CD4-positive, alpha-beta T cell treated with Interleukin-1 beta for 1 hour (primary cell): ENCODE measurements at places on chromosomes 3 and 15.

DNA sequence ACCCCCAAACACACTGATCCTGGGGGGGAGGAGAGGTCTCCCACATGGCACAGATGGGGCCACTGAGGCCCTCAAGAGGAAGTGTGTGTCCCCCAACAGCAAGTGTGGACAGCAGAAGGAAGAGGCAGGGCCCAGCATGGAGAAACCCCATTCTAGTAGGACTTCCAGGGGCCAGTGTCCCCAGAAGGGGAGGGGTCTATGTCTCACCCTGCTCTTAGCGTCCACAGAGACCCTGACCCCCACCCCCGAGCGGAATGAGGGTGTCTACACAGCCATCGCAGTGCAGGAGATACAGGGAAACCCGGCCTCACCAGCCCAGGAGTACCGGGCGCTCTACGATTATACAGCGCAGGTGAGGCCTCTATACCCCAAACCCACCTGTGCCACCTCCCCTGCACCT is 35.3 kb downstream of the TSPAN3 start:
- DNase-seq = no peak

DNA sequence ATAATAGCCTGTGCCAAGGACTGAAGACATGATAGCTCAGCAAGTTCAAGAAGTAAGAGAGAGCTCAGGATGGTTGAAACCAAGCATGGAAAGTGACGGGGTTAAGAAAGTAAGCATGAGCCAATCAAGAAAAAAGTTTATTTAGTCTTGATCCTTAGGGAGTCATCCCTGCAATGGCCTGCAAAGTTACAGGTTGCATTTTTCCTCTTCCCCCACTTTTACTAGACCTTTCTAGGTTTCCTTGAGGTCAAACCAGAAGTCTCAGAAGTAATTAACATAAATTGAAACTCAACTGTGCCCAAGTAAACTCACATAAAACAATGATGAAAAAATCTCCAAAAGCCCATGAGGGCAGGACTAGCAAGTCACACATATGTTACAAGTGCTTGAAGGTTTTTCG is 250.9 kb downstream of the MAGI1 start:
- no peak for DNase-seq

DNA sequence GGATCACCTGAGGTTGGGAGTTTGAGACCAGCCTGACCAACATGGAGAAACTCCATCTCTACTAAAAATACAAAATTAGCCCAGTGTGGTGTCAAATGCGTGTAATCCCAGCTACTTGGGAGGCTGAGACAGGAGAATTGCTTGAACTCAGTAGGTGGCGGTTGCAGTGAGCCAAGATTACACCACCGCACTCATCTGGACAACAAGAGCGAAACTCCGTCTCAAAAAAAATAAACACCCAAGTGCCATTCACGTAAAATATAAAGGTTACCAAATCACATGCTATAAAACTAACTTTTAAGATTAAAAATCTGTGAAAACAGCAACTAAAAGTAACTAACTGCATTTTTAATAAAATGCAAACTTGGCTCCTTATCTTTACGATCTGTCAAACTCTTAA is 8.9 kb downstream of the TRIM59 start:
- DNase-seq = no peak

DNA sequence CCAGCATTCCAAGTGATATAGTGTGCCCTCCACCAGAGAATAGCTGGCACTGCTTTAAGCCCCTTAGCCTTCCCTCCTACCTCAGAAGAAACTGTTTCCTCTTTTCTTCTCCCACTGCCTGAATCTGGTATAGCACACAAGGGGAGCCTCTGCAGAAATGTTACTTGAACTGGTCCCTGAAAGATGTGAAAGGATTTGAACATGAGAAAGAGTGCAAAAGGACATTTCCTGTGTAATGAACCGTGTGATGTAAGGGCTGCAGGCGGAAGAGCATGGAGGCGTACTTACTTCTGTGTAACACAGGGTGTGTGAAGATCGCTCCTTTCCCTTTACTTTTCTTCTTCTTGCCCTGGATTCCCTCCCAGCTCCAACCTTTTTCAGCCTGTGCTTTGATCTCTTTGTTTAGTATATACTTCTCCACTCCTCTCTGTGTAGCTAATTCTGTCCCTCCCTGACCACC is 8.4 kb downstream of the TMOD3 start:
- no peak for DNase-seq

DNA sequence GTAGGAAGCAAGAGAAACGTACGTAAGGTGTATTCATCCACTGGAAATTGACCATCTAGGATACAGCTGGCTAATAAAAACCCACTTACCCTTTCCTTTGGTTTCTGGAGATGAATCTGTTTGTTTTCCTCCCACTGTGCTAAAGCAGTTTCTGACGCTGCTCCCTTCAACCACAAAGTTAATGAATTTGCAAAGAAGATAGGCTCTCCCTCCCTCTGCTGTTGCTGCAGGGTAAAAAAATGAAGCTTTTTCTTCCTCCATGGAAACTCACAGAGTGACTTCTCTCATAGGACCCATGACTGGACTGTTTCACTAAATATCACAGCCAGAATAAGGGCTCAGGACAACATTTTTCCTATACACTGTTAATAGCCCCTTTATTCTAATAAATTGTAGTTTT is 172.1 kb upstream of the LRRN1 start:
- no peak for DNase-seq

- no peak for DNase-seq
Observed at GRCh38 chr3:73148682-73149081, 87.2 kb downstream of the EBLN2 start.

DNA sequence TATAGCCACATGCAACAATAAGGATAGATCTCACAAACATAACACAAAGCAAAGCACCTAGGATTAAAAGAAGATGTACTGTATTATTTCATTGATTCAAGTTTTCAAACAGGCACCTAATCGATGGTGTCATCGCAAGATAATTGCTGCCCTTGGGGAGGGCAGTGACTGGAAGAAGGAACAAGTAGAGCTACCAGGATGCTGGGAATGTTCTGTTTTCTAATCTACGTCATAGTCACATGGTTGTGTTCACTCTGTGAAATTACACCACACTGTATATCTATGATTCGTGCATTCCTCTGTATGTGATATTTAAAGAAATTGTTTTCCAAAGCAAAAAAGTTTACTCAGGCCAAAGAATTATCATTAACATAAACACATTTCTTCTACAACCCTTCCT is 236.6 kb downstream of the FGF12 start:
- DNase-seq = no peak

DNA sequence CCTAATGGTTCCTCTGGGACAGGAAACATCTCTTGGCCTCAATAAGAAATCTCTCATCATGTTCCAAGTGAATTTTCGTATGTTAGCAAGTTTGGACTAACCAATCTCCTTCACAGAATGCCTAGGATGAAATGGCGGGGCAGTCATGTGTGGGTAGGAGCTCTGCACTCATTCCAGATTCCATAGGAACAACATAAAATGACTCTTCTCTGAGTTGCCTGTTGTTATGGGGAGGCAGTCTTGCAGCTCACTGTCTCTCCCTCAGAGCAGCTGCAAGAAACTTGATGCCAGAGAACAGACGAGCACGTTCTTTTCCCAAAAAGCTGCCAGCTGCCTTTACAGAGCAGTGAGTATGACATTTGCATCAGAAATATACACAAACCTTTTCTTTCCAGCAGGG is 34.1 kb downstream of the SPATA12 start:
- no peak for DNase-seq

GRCh38 chr3:25783661-25784512 is 644 bp upstream of the NGLY1 start:
- DNase-seq = no peak
